ENCODE measurements at places on chromosomes 12 and 14. TPM values are rescaled to one million over a fixed set of nuclear protein-coding genes. Genes with fewer than 3 reads are reported as not detected.
A peak's percentile ranks its signal among the peaks of the same experiment; 100 is the strongest.

Gene OTOGL
- not detected for total RNA-seq

Gene MBD6
- total RNA-seq = 148 TPM

Gene KRT84
- not detected for total RNA-seq

Gene ARHGEF40
- 0.37 TPM for total RNA-seq

Gene GATC
- 37.9 TPM for total RNA-seq

Gene EFS
- 0.19 TPM for total RNA-seq

- no peaks in the 10 kb centered on the region for H3K27me3 ChIP-seq
- H3K4me1 ChIP-seq = no peaks in the 10 kb centered on the region
- no peak overlapping the region for H3K27ac ChIP-seq
- DNase-seq = no peak
- H3K36me3 ChIP-seq = peaks cover 7% of the 10 kb centered on the region
Observed at GRCh38 chr12:112506513-112507166, 87.9 kb downstream of the PTPN11 start.

DNA sequence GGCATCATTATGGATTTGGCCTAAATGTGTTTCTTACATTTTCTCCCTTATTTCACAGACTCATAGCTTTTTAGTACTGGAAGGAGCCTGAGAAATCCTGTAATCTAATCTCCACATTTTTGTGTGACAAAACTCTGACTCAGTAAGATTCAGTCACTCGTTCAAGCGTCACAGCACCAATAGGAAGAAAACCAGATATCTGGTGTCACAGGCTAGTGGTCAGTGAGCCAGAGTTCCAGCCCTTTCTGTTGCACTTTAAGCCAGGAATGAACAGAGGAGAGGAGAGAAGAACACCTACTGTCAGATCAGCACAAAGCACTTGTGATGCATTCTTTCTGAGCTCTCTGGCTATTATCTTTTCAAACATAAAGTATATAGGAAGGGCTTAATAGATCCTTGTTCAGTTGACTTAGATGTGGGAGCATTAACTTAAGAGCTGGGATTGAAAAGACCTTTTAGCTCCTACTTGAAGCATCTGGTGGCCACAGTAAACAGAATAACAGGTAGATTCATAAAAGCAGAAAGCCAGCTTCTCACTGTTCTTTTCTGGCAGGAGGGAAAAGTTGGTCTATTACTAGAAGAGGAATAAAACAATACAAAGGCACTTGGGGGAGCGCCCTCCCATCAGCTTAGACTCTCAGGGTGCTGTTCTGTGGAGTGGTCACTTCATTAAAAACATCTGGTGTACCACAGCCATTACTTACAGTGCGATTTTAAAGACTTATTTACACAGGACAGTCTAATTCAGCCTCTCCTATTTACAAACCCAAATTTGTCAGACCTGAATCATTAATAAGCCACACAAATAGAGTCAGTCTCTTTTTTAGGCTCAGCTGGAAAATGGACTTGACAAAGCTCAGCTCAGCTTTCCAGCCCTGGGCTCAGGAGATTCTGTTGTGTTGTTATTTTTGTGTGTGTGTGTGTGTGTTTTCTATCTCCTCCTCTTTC lies 12.2 kb upstream of the NID2 start:
- peaks cover 15% of the 10 kb centered on the region for H3K27me3 ChIP-seq
- H3K27ac ChIP-seq = no peak overlapping the region
- no peak for DNase-seq
- H3K36me3 ChIP-seq = peaks cover 3% of the 10 kb centered on the region
- H3K4me3 ChIP-seq = no peak overlapping the region

GRCh38 chr12:121352682-121353018 lies 439 bp upstream of the ANAPC5 start:
- H3K4me3 ChIP-seq = peak overlapping the region; percentile 90
- DNase-seq = no peak
- peaks cover 3% of the 10 kb centered on the region for H3K36me3 ChIP-seq
